ENCODE measurements at places on chromosomes 16 and 17.

DNA sequence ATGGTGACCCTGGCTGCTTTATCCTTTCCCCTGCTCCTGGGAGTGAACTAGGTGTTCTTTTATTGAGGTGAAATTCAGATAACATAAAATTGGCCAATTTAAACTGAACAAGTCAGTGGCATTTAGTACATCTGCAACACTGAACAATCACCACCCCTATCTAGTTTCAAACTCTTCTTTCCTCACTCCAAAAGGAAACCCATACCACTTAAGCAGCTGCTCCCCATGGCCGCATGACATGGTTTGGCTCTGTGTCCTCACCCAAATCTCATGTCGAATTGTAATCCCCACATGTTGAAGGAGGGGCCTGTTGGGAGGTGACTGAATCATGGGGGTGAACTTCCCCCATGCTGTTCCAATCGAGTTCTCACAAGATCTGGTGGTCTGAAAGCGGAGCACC, 154.1 kb downstream of the STX8 start:
- no peak for DNase-seq

DNA sequence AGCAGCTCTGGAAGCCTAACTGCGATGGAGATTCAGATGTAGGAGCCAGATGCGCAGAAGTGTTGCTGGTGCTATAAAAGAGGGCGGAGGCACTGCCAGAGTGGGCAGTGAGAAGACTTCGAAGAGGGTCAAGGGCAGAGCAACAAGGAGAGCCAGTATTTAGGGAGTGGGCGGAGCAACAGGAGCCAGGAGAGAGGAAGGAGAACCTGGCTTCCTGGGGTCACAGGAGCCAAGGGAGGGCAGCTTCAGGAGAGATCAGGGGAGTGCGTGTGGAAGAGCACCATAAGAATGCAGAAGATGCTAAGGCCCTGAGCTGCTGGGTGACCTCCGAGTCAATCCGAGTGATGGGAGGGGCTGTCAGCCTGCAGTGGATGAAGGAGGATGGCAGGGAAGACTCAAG, 14.4 kb upstream of the MRPS23 start:
- DNase-seq, result no peak

- no peak for DNase-seq
Observed at GRCh38 chr17:63364944-63365343, 81.2 kb downstream of the CYB561 start.

DNA sequence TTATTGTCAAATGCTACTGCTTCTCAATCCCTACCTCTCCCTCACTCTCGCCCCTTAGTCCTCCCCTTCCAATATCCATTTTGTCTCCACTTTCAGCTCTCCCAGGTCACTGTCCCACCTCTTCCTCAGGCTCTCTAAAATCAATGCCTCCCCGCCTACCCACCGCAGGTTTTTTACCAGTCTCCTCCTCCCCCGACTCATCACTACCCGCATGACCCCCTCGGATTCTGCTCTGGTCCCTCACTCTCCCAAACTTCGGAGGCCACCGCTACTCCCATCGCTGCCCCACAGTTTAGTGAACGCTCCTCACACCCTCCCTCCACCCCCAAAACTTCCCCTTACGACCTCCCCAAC, 513 bp downstream of the CRLF3 start:
- DNase-seq, result no peak

DNA sequence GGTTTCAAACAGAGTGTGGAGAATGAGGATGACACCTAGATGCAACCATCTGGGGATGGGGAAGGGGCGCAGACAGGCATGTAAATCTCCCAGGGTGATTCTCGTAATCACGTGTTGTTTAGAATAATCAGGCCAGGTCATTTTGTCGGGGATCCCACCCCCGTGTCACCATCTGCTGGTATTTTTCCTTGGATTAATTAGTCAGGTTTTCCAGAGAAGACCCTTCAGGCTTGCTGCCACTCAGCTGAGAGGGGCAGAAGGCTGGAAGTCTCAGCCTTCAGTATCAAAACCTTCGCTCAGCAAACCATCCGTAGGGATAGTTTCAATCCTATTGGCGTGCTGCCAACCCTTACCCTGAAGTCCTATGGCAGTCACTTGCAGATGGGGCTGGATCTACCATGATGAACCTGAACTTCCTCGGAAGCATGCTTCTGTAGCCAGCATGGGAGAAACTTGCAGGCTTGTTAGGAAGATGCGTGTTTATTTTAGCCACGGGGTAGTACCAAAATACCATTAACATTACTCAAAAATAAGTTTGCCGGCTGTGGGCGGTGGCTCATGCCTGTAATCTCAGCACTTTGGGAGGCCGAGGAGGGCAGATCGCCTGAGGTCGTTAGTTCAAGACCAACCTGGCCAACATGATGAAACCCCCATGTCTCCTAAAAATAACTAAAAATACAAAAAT, 7.5 kb upstream of the ADCY9 start:
- no peak for DNase-seq

- DNase-seq, result no peak
Observed at GRCh38 chr17:72122765-72123529, 2.1 kb downstream of the SOX9 start.

DNA sequence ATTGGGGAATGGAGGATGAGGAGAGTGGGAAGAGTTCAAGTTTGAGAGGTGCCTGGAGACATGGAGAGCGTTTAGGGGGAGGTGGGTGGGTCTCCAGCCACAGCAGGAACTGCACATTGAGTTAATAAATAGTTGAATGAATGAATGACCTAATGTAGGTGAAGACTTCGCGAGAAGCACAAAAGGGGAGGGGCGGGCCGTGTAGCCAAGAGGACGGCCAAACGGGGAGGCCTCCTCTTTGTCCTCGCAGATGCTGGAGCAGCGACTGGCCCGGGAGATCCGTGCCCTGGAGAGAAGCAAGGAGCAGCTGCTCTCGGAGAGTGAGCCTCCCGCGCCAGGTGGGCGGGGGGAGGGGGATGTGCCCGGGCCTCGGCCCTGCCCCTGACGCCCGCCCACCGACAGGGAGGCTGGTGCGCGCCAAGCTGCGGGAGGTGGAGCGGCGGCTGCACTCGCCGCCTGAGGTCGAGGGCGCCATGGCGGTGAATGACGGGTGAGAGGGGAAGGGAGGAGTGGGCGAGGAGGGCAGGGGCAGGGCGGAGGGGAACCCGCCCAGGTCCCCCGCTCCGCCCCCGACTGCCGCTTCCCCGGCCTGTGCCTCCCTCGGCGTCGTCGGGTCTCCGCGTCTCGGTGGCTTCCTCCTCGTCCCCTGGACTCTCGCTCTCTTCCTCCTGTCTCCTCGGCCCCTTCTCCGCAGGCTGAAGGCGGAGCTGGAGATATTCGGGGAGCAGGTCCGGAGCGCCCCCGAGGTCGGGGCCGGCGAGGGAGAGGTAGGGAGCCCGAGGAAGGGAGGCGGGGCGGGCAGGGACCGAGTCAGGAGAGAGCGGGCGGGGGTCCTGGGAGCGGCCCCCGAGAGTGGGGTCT, 12.9 kb downstream of the SYCE1L start:
- DNase-seq, result peak; percentile 66

DNA sequence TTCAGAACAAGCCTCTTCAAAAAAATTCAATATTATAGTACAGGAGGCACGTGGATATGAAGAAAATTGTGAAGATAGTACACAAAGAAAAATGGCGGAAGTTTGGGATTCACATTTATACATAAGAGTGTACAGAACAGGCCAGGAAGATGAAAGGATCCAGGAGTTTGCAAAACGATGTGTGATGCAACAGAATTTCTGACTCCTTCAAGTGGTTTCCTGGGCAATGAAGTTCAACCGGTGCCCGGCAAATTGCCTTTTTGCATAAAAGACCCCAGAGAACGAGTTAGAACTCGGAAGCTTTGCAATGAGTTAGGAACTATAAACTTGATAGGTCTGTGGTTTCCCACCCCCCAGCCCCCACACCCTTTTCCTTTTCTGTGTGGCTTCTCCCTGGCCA, 189.1 kb downstream of the SALL1 start:
- DNase-seq, result no peak

GRCh38 chr17:37752482-37752881, 7.6 kb upstream of the HNF1B start:
- DNase-seq, result no peak

DNA sequence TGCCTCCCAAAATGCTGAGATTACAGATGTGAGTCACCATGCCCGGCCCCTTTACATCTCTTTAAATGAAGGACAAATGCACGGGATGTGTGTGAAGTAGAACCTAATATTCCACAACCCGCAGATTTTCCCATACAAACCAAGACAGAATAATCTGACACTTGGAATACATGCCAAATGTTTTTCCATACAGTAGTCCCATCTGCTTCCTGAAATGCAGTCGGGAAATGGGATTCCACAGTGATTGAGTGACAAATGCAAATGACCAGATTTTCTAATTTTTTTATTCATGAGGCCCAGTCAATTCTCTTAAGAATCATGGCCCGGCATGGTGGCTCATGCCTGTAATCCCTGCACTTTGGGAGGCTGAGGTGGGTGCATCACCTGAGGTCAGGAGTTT, 6.8 kb upstream of the ZNF200 start:
- no peak for DNase-seq

GRCh38 chr17:76363107-76363842, 9.6 kb upstream of the PRPSAP1 start:
- DNase-seq, result no peak

- no peak for DNase-seq
Observed at GRCh38 chr16:10935226-10935915, 6.9 kb downstream of the DEXI start.

- DNase-seq, result peak; percentile 49
Observed at GRCh38 chr16:85253084-85253941, 141.0 kb upstream of the CIBAR2 start.

GRCh38 chr16:8567355-8568230, 22.7 kb downstream of the TMEM114 start:
- DNase-seq, result peak; percentile 71

GRCh38 chr17:37833237-37833859, 88.5 kb upstream of the HNF1B start:
- peak; percentile 32 for DNase-seq

DNA sequence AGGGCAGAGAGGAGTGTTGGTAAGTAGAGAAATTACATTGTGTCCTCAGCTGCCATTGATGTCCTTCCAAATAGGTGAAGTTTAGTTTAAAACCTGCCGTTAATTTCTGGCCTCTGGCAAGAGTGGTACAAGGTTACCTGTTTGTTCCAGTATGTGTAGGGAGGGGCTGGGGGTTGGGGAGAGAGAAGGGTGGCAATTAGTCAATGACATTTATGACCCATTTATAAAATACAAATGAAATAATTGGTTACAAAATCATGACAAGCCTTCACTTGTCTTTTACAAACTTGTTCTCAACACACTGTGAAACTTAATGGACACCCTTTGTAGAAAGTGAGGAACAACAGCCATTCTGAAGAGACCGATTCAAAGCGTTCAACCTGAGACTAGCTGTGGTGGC, 281.0 kb downstream of the FTO start:
- no peak for DNase-seq

GRCh38 chr17:71825687-71826086, 295.1 kb upstream of the SOX9 start:
- no peak for DNase-seq

GRCh38 chr16:11157143-11157542, 98.9 kb downstream of the SOCS1 start:
- no peak for DNase-seq

DNA sequence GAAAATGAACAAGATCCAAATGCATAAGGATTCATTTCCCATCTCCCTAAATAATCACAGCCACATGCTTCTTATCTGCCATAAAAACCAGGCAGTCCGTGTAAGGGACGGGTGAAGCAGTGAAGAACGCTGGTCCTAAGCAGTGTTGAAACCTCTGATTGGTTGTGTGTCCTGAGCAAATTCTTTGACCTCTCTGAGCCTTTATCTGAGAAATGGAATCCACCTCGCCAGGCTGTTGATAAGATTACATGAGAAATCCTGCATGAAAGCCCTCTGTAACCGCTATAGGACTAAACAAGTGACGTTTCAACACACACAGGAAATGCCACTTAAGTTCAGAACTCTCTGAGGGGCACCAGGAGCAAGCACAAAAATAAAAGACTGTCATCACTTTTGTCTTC, 26.8 kb downstream of the GAS7 start:
- DNase-seq, result no peak

DNA sequence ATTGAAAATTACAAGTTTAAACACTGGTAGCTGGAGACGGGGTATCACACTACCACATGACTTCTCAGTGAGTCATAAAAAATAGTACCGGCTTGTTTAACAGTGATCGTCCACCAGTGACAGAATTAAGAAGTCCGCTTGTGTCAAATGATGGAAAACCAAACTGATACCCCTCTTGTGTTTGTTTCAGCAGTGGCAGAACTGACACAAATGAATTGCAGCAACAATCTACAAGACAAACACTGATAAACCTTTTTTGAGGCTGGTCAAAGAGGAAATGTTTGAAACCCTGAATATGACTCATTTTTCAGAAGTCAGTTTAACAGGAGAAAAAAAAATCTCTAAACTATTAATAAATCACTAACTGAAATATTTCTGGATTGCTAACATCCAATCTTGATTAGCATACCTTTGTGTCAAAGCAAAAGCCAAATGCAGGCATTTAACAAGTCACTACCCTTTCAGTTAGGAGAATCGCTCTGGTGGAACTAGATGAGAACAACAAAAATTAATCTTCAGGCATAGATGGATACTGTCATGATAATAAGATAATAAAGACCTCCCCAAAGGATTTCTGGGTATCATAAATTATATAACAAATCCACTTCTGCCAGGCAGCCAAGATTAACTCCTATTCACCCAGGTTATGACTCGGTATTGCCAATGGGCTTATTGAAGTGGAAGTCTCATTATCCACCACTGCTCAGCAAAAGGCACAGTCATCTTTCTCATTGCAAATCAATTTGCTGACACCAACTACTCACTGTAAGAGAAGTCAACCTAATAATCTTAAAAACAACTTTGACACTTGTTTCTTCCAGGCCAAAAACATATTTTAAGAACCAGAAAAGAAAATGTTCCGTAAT, 20.8 kb downstream of the DCUN1D3 start:
- DNase-seq, result no peak

DNA sequence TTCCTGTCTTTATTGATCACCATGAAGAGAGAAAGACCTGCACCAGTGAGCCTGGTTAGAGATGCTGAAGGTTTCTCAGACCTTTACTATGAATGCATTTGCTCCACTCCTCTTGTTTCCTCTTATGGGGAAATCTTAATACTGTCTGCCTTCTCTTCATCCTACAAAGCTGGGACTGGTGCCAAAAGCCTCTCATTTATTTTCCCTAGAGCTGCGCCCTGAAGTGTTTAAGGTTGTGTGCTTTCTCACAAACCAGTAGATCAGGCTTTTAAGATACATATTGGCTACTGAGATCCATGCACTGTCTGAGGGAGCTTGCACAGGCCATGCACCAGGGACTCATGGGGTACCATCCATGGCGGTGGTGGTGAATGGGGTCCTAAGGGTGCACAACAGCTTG, 286.1 kb upstream of the PMFBP1 start:
- no peak for DNase-seq

DNA sequence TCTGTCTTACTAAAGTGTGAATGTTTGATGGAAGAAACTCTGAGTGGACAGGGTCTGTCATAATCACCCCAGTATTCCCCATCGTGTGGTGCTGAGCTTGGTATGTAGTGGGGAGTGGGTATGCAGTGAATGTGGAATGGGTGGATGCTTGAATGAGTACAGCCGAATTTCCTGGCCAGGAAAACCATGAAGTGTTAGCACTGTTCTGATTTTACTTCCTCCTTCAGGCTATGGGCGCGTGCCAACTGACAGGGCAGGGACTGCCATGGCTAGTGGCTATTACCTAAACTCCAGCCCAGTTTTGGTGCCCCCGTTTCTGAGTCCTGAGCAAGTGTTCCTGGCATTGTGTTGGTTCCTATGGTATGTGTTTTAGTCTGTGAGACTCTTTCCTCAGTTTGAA, 48.6 kb downstream of the PRKCA start:
- no peak for DNase-seq

- DNase-seq, result no peak
Observed at GRCh38 chr17:71580220-71580619, 540.6 kb upstream of the SOX9 start.

All from activated T-helper 2 cell treated with anti-CD3 and anti-CD28 coated beads, Interferon-gamma antibody, Interleukin-2, Interleukin-4, amounts not matched to agents 10 μg/mL and 5 μg/mL and 100 μg/mL, durations not matched to agents 14 hours and 24 hours and 36 hours (primary cell).